ENCODE measurements at places on chromosomes 11 and 22.

- no peak for DNase-seq
Observed at GRCh38 chr11:108235633-108236032, 12.8 kb downstream of the ATM start.

- no peak for DNase-seq
Observed at GRCh38 chr11:132999031-132999430, 533.3 kb downstream of the OPCML start.

- DNase-seq = no peak
Observed at GRCh38 chr11:131668500-131669400, 298.3 kb downstream of the NTM start.

GRCh38 chr11:113363996-113364641 is 23.5 kb upstream of the ANKK1 start:
- no peak for DNase-seq

GRCh38 chr11:67111261-67111660 is 7.8 kb upstream of the KDM2A start:
- DNase-seq = no peak

GRCh38 chr11:100459811-100460210 is 227.3 kb upstream of the ARHGAP42 start:
- no peak for DNase-seq

GRCh38 chr11:69127884-69128283 is 27.9 kb upstream of the SMIM38 start:
- no peak for DNase-seq

GRCh38 chr11:44709966-44710365 is 16.8 kb upstream of the TSPAN18 start:
- DNase-seq = no peak

DNA sequence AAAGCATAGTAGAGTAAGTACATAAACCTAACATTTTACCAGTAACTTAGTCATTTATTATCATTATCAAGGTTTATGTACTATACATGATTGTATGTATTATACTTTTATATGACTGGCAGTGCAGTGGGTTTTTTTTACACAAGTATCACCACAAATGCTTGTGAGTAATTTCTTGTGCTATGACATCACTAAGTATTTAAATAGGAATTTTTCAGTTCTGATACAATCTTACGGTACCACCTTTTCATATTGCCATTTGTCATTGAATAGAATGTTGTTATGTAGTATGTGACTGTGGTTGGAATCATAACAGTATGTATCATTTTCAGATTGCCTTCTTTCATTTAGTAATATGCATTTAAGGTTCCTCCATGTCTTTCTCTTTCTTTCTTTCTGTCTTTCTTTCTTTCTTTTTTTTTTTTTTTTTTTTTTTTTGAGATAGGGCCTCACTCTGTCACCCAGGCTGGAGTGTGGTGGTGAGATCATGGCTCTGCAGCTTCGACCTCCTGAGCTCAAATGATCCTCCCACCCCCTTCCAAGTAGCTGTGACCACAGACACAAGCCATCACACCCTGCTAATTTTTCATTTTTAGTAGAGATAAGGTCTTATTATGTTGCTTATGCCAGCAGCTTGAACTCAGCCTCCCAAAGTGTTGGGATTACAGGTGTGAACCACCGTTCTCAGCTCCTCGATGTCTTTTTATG is 18.6 kb downstream of the ATM start:
- no peak for DNase-seq

DNA sequence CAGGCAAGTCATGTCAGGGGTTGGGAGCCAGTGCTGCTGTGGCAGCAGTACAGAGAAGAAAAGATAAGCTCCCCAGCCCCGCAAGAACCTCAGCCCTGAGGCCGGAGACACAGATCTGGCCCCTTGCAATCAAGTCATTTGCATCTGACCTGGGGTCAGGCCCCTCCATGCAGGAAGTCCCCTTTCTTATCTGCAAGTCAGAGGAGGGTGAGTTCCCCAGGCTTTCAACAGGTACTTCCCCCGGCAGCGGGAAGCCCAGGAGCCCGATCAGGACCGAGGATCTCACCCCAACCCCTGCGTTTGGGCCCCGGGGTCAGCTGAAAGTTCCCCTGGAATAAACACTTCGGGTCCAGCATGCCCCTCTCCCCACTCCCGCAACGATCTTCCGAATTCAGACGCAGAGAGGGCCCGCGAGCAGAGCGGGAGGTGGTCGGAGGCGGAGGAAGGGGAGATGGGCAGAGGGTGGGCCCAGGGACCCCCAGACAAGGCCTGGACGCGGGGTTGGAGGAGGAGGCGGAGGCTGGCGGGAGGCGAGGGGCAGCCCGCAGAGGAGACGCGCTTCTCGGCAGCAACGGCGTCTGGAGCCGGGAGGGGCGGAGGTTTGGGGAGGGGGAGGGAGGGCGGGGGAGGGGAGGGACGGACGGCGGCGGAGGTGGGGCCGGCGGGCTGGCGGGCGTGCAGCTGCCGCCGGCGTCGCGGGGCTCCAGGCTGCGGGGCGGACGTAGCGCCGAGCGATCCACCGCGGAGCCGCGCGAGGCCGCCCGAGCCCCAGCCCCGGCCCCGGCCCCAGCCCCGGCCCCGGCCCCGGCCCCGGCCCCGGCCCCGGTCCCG is at the start of gene TSPAN18:
Gene TSPAN18, plus strand, starts transcription at position 680 of the 831 bp plus-strand sequence. CDS start 179,455 bp downstream, outside the sequence.
- peak; percentile 22 for DNase-seq

DNA sequence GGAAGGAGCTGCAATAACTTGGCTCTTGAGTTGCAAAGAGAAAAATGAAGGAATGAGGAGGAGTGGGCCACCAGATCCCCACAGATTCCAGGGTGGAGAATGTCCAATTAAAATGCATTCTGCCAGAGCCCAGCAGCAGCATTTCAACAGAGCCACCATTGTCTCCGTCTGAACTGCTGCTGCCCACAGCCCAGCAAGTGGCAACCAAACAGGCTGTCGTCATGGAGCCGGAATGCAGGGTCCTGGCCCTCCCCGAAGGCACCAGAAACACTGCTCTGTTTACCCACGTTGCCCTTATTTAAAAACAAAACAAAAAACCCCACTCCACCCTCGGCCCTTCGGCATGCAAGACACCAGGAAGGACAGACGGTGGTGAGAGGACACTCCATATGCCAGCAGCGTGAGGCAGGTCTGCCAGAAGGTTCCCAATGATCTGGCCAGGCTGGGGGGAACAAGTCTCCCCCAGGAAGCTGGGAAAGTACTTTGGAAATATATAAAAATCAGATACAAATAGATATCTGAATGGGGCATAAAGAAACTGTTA is 32.5 kb downstream of the PLEKHA7 start:
- DNase-seq = no peak

- no peak for DNase-seq
Observed at GRCh38 chr11:96464700-96465307, 75.0 kb downstream of the JRKL start.

- DNase-seq = no peak
Observed at GRCh38 chr11:132674151-132674550, 858.1 kb downstream of the OPCML start.

DNA sequence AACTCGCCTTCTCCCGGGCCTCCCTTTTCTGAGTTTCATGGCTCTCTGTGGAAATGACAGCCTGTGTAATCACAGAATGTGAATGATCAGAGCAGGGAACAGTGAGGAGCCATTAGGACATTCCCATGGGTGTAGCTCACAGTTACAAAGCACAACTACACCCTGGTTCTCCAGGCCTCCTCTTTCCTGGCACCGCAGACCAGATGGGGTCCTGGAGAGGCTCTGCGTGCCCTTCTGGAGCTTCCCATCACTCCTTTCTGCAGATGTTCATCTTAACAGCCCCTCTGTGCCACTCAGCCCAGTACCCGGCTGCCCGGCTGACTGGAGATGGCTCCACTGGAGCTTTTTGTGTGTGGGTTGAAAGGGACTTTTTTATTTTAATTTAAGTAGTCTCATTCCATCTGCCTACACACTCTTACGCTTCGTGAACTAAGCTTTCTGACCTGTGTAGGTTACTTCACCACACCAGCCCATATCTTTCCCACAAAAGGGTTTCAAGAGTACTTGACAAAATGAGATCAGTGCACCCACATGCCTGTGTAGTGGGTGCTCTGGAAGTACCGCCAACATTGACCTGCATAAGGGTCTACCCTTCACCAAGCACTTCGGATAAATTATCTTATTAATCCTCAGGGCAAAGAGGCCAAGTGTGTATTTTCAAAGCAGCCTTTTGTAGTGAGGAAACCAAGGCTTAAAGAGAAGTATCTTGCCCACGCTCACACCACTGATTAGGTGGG is 29.8 kb downstream of the SREBF2 start:
- no peak for DNase-seq

- no peak for DNase-seq
Observed at GRCh38 chr11:115361025-115361424, 143.2 kb downstream of the CADM1 start.

DNA sequence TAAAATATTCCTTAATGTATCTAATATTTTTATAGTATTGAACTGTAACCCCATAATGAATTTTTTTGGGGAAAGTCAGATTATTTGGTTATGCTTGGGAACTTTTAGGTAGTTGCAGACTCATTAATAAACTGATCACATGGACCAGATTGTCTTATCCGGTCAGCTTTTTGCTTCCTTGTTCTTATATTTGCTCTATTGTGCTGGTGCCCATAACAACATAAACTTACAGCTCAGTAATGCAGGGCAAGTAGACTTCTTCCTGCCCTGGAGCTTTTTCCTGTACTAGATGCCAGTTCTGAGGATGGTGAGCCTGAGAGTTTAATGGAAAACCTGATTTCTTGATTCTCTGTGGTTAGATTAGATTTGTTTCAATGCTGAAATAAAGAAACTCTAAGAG is 53.2 kb downstream of the MTMR3 start:
- no peak for DNase-seq

- no peak for DNase-seq
Observed at GRCh38 chr11:3926458-3927095, 71.1 kb downstream of the STIM1 start.

DNA sequence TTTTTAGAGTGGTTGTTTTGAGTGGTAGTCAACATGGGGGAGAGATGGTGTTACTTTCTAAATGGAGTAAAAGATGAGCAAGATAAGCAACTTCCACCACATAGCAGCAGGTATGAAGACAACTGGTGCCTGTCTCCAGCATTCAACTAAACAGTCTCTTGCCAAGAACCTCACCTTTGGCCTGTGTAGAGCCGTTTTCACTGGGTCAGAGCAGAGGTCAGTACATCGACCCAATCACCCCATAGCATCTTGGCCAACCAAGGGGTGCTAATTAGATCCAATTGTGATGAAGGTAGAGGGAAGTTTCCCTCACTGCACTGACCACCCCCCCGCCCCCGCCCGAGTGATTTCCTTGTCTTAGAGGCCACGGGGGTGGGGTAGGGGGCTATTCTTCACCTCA is 188.2 kb downstream of the BLID start:
- DNase-seq = no peak

- DNase-seq = no peak
Observed at GRCh38 chr22:44581096-44581435, 83.0 kb upstream of the RTL6 start.

- peak; percentile 51 for DNase-seq
Observed at GRCh38 chr22:50529897-50530579, at the start of gene TYMP. TYMP (minus strand) TSS chr22:50530012; CDS start chr22:50529709, 303 bp downstream.

DNA sequence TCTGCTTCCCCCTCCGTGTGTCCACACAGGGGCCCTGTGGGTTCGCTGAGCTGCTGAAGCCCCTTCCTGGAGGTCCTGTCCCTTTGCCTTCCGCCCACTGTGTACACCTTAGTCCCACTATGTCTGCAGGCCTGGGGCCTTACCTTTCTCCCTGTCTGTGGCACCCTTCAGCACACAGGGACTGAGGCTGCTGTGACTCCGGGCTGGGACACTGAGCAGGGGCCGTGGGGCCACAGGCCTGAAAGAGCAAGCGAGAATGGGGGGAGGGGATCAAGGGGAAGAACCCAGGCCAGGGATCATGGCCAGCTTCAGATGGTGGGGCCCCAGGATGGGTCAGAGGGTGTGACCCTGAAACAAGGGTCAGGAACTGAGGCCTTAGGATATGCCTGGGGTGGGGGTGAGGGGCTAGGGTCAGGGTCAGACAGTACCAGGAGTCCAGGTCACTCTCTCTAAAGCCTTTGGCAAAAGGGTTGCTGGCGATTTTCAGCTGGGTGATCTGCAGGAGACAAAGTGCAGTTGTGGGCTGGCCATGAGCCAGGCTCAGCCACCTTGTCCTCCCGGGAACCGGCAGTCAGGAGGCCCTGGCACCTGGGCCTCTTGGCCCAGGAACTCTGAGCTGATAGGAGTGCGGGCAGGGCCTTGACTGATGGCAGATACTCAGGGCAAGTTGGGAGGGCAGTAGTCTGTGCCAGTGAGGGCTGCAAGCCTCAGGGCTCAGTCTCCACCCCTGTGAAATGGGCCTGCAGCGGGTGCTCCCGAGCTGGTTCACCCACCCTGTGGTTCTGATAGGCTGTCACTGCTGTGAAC is 2.6 kb upstream of the NUDT8 start:
- DNase-seq = no peak

DNA sequence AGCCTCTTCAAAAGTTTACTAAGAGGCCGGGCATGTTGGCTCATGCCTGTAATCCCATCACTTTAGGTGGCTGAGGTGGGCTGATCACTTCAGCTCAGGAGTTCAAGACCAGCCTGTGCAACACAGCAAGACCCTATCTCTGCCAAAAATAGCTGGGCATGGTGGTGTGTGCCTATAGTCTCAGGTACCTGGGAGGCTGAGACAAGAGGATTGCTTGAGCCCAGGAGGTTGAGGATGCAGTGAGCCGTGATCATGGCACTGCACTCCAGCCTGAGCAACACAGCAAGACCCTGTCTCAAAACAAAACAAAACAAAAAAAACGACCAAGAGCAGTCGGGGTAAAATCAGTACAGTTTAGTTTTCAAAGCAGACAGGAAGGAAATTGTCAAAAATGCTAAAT is 4.7 kb upstream of the ADSL start:
- DNase-seq = no peak

DNA sequence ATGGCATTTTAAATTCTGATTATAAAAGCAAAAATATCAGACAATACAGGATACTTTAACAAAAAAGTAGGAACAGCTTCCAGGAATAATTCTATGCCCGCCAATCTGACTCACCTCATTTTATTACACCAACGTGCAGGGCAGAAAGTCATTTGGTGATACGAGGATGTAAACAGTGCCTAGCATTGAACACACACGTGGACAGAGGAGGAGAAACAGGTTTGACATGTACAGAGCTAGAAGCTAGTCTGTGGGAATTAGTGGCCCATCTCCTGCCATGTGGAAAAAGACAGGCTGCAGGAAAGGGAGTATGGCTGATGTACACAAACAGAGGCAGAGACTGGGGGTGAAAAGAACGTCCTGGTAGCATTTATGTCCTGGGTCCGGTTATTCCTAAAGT is 9.0 kb upstream of the SPINDOC start:
- DNase-seq = no peak

DNA sequence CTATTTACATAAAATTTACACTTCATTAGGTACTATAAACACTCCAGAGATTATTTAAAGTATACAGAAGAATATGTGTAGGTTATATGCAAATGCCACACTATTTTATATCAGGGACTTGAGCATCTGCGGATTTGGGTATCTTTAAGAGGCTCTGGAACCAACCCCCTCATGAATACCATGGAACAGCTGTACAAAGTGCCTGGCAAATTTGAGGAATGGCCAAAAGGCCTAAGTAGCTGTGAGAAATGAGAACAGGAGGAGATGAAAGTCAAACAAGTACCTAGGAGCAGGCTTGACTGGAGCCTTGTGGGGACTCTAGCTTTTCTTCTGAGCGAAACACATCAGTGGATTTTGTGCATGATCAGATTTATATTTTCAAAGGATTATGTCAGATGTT is 149.3 kb downstream of the RBFOX2 start:
- DNase-seq = no peak

- DNase-seq = no peak
Observed at GRCh38 chr11:4068962-4069361, 25.6 kb upstream of the RRM1 start.

- no peak for DNase-seq
Observed at GRCh38 chr22:35860087-35860733, 142.5 kb downstream of the APOL5 start.

- no peak for DNase-seq
Observed at GRCh38 chr11:61730240-61730994, 22.0 kb upstream of the MYRF start.

GRCh38 chr11:110119317-110119716 is 26.1 kb downstream of the ZC3H12C start:
- DNase-seq = no peak

Data from effector memory CD8-positive, alpha-beta T cell (primary cell).